Left cardiac atrium (tissue), 4 donors: ENCODE measurements at places on chromosomes 1 and 21.

GRCh38 chr1:202781180-202781579, 27.0 kb downstream of the KDM5B start:
- DNase-seq: no peak

- DNase-seq: no peak
Measured at GRCh38 chr1:145927916-145928643, 796 bp upstream of the RBM8A start.

DNA sequence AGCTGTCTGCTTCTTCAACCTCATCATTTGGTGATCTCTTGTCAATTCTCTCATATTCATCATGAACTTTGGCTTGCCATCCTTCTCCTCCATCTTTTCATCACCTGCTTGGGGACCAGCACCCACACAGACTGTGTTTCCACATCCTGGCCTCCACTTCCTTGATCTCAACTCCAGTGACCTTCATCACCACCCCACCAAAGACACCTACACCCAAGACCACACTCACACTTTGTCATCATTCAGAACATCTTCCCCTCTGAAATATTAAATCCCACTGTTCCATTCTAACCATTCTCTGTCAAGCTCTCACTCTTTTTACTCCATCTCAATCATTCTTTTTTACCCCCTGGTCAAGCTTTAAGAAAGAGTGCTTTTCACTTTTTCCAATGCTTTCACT, 115.5 kb upstream of the VAV3 start:
- DNase-seq: no peak

- DNase-seq: no peak
Measured at GRCh38 chr21:36703626-36704280, 4.8 kb downstream of the SIM2 start.

GRCh38 chr1:233700338-233700737, 86.4 kb downstream of the KCNK1 start:
- no peak for DNase-seq

- DNase-seq: no peak
Measured at GRCh38 chr1:41467673-41468072, 16.8 kb downstream of the EDN2 start.

GRCh38 chr21:39124681-39125251, 58.5 kb downstream of the PSMG1 start:
- no peak for DNase-seq

GRCh38 chr1:33763406-33763805, 100.5 kb upstream of the HMGB4 start:
- DNase-seq: peak; percentile 30

- no peak for DNase-seq
Measured at GRCh38 chr1:230268371-230269170, 157.6 kb downstream of the PGBD5 start.

GRCh38 chr1:10664251-10664650, 132.2 kb downstream of the CASZ1 start:
- DNase-seq: no peak

DNA sequence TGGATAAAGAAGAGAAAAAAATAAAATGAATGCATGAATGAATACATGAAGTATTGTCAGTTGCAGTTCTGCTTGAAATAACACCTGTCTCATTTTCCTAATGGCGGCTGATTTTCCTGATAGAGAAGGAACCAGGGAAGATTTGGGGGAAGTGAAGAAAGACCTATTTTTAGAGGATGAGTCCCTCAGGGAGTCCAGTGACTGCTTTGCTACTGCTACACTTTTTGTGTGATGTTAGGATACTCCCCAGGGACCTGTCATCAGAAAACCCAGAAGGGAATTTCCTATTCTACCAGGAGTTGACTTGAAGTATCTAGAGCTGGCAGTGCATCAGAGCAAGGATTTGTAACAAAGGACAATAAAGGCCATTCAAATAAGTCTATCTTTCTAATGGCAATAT, 114.8 kb downstream of the MAB21L3 start:
- DNase-seq: no peak

GRCh38 chr1:83026745-83027144, 972.2 kb downstream of the TTLL7 start:
- DNase-seq: no peak

GRCh38 chr1:93616221-93616995, 65.2 kb downstream of the BCAR3 start:
- DNase-seq: peak; percentile 65

- DNase-seq: no peak
Measured at GRCh38 chr21:33117101-33117888, 47.4 kb downstream of the OLIG1 start.

GRCh38 chr1:215056584-215056983, 26.0 kb upstream of the KCNK2 start:
- DNase-seq: no peak

- DNase-seq: no peak
Measured at GRCh38 chr21:15928686-15929425, 199.1 kb downstream of the USP25 start.

DNA sequence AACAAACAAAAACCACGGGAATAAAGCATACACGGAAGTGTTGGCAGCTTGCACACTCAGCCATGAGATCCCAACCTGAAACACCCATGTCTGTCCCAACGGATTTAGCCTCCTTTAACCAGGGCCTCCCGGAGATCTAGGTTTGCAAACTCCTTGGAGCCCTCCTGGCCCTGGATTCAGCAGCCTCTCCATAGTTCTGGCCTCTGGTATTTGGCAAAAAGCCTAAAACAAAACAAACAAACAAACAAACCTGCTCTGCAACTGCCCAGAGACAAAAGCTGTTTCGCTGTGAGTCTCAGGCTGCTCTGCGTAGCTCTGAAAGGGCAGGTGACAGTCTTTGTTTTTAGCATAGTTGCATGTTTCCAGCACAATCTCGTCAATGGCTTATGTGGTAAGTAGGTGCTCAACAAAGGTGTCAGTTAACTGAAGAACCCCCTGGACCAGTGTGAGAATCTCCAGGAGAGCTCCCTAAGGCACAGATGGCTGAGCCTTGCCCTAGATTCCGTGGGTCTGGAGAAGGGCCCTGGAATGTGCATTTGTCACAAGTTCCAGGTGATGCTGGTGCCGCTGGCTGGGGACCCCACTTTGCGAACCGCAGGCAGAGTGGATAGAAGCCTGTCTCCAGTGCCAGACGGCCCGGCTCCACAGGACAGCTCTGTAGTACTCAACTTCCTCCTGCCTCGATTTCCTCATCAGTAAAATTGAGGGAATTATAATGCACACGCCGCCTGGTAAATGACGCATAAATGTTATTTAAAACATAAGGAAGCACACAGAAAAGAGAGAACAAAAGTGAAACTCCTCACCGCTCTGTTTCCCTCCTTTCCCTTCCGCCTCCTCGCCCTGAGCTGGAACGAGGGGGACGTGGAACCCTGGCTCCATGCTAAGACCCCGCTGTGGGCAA, 86.2 kb downstream of the RIPK4 start:
- no peak for DNase-seq

DNA sequence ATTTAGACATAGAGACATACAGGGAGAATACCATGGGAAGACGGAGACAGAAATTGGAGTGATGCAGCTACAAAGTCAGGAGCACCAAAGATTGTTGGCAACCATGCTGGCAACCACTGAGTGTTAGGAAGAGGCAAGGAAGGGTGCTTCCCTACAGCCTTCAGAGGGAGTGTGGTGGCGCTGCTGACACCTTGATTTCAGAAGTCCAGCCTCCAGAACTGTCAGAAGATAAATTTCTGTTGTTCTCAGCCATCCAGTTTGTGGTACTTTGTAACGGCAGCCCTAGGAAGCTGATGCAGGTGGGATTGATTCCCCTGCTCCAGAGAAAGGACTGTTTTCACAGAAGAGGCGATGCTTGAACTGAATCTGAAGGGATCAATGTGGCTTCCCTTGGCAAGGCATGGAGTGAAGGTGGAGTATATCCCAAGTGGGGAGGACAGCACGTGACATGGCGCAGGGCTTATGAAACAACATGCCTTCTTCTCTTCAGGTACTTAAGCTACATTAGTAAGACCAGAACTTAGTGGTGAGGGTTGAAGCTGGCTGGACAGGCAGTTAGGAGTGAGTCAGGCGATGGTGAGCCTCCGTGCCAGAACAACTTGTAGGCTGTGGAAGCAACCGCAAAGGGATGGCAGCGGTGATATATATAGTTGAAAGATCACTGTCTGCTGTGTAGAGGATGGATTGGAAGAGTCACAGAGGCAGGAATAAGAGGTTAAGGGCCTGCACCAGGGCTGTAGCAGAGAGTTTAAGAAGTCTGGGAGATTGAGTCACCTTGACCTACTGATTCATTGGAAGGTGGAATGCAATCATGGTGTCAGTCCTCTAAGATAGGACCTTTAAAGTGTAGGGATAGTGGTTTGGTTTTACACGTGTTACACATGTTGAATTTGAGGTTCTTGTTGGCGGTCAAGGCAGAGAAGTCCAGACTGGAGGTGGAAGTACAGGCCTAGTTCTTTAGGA, 2.1 kb downstream of the LEPR start:
- DNase-seq: no peak

DNA sequence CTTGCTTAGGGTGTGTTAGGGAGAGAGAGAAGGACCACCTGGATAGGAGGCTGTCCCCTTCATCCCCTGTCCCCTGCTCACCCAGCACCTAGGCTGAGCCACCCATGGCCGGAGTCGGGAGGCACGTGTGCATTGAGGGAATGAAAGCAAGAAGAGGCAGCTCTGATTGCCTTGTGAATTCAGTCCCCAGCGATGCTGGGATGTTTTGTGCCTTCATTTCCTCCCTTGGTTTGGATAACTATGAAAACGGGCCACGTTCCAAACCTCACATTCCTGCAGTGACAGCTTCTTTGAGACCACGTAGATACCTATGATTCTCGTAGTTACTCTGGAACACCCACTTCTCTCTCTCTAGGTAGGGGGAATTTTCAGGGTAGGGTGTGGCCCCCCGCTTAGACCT, 67.1 kb downstream of the MAN1C1 start:
- DNase-seq: no peak

- DNase-seq: peak; percentile 30
Measured at GRCh38 chr1:179867493-179868330, 9.9 kb downstream of the TOR1AIP2 start.

GRCh38 chr1:9846611-9847171, 22.9 kb upstream of the CLSTN1 start:
- no peak for DNase-seq

DNA sequence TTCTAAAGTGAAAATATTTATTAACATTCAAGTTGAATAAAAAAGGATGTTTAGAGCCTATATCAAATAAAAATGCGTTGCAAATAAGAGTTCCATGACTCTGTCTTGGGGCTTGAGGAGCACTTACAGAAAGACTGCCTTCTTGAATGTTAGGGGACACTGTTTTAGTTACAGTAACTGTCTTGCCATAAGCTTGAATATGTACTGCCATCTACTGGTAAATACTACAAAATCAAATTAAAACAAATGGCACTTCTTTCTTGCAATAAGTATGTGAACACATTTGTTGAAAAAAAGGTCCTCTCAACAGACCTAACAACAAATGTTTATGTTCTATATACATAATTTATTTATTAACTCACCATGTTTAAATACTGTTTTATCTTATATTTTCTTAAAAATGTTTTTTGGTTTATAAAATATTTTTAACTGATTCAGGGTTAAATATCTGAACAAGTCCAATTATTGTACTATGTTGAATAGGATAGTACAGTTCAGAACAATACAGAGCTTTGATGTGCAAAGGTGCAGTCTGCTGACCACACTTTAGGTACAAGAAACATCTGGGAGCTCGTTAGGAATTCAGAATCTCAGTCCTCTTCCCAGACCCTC, 199.5 kb downstream of the LRRIQ3 start:
- no peak for DNase-seq

DNA sequence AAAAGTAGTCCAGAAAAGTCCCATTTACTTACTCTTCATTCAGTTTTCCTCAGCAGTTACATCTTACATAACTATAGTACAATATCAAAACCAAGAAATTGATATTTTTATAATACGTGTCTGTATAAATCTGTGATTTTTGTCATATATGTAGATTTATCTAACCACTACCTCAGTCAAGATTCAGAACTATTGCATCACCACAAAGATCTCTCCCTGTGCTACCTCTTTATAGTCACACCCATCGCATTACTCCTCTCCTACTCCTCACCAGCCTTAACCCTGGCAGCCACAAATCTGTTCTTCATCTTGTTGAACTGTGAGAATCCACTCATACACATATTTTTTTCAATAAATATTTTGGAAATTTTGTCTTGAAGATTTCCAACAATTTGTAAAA, 72.5 kb downstream of the RALGPS2 start:
- DNase-seq: no peak

DNA sequence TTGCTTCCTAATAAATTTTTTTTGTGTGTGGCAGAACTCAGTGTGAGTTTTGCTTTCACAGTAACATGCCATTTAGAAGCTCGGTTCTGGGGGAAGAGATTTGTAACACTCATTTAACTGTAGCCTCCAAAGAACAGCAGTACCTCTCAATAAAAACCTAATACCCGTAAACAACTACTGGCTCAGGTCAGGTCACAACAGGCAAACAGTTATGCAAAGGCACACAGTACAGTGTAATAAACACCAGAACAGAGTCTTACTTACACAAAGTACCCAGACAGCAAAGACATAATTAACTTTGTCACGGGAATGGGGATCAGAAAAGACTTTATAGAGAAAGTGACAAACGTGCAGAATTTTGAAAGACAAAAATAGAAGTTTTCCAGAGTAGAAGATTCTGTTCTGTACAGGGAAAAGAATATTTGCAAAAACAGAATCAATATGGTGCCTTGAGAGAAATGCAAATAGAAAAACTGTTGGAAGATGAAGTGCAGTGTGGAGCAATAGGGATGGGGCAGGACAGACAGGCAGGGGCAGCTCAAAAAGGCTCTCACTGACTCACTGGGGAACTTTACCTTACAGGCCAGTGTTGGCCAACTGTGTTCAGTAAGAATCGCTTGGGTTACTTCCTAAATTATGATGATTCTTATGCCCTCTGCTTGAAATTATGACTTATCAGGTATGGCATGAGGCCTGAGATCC, 38.8 kb downstream of the EGLN1 start:
- no peak for DNase-seq

- DNase-seq: peak; percentile 25
Measured at GRCh38 chr1:43306688-43307457, 6.1 kb downstream of the TIE1 start.

- no peak for DNase-seq
Measured at GRCh38 chr1:12543740-12544154, 74.3 kb downstream of the DHRS3 start.
